ENCODE measurements at places on chromosomes 2 and 18.

- DNase-seq = no peak
Measured at GRCh38 chr2:7758073-7758759, 841.0 kb downstream of the RNF144A start.

GRCh38 chr2:151975460-151976414 is 123.1 kb downstream of the CACNB4 start:
- DNase-seq = no peak

- no peak for DNase-seq
Measured at GRCh38 chr18:47928466-47928865, 2.0 kb downstream of the SMAD2 start.

- no peak for DNase-seq
Measured at GRCh38 chr2:82330155-82330554, 2025.6 kb upstream of the LRRTM1 start.

GRCh38 chr2:168314236-168314635 is 66.8 kb upstream of the STK39 start:
- DNase-seq = no peak

DNA sequence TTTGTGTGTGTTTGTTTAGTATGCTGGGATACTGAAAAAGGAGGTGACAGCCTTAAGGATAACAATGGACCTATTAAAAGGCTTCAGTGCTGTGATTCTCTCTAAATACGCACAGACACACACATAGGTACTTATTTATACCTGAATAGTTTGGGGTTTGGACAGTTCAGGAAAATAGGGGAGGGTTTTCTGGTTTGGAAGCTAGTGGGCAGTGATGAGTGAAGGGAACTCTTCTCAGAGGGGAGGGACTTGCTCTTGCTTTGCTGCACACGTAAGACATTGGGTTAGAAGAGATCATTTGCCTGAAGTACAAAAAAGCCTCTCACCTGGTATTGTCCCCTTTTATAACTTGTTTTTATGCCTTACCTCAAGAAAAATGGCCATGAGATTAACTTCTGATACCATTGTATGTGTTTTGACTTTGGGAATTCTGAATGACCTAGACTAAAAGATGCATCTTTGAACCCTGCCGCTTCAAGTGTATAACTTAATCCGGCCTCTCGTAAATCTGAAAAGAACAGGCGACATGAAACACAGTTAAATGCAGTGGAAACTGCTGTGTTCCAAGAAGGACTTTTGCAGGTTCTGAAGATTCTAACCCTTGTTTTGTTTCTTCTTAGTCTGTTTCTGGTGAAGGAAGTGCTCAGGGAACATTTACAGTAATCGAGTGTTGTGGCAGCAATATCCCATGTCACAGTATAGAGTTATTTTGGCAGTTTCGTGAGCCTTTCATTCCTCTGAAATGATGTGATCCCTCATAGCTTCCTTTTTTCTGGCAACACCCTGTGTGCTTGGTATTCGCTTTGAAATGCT is 2.5 kb downstream of the CRIM1 start:
- DNase-seq = no peak

DNA sequence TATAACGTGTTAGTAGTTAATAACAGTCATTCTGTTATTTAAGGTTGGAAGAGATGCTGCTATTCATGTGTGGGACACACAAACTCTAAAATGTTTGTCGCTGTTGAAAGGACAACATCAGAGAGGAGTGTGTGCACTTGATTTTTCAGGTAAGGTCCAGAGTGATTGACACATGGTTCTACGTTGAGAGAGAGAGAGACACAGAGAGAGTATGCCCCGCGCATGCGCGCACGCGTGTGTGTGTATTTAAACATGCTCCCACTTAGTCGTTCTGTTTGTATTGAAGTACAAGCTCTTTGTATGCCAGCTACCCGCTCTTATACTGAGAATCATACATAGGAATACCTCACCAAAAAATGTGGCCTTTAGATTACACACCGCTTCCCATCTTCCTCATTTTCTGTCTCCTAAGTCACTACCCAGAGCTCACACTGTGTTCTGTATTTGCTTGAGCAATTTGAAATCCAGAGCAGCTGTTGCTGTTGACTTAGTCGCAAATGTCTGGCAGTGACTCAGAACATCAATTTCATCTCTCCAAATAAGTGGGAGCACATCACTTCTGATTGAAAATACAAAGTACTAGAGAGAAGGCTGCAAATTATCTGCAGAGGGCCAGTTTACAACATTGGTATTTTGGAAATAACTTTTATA is 148.1 kb downstream of the EML6 start:
- DNase-seq = peak; percentile 100

GRCh38 chr2:44470151-44470550 is 108.4 kb downstream of the CAMKMT start:
- DNase-seq = no peak

DNA sequence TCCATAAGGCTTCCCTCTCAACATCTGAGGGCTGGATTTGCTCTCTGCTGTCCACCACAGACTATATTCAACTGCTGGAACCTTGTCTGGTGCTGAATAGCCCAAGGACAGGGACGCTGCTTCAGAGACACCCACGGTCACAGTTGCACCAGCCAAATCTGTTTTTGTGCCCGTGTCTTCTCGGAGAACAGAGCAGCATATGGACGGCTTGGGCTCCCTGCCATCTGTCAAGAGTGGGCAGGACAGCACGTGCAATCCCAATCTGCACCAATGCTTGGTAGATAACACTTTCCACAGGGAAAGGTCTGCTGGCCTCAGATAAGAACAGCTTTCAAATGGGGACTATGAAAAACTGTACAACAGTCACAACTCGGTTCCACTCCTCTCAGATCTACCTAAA is 466.1 kb downstream of the TGIF1 start:
- DNase-seq = no peak

DNA sequence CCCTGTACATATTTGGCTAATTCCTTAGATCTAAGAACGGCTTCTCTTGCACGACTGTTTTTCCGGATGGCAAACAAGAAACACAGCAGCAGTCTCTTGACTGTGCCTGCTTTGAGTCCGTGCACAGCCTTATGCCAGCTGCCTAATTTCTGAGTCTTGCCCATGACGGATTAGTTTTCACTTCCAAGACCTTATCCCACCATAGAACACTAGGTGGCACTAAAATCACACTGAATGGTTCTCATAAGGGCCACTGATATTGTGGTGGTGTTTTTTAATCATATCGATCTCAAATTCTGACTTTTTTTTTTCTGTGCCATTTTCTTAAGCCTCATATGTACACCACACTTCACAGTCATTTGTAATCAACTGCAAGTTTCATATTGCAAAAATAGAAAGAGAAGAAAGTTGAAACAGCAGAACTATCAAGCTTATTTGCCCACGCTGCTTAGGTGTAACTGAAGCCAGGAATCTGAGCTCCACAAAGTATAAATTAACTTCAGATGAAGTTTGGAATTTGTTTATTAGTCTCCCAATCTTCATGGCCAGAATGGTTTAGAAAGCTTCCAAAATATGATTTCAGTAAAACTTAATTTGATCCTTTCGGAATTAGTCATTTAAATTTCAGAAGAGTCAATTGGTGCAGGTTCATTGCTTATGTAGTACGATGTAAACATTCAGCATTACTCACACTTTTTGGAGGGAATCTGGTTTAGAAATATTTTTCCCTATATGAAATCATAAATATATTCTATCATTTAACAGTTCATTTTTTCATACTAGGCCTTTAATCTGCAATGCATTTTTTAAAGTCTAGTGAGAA is 45.5 kb upstream of the SCN7A start:
- peak; percentile 40 for DNase-seq

DNA sequence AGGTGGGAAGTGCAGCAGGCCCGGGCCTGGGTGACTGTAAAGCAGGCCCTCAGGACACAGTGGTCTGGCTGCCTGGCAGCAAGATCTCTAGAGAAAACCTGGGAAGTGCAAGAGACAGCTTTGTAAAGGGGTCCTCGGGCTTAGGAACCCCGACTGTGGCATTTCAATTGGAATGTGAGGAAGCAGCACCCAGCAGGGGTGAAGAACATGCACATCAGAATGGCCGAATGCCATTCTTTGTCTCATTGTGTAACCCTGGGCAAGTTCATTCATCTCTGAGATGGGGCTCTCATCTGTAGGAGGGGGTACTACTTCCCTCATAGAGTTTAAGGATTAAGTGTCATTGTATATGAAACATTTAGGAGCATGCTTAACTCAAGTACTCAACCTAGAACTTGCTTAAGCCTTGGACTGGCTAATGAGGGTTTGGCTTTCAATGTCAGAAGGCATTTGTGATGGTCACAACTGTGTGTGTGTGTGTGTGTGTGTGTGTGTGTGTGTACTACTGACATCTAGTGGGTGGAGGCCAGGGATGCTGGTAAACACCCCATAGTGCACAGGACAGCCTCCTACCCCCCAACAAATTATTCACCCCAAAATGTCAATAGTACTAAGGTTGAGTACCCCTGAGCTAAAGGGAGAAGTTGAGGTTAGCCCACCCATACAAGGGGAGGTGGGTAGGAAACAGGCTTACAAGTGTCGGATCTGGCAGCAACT is 29.3 kb downstream of the MEX3C start:
- no peak for DNase-seq

- no peak for DNase-seq
Measured at GRCh38 chr2:45643543-45644542, 7.6 kb upstream of the PRKCE start.

GRCh38 chr2:202555356-202555755 is 79.4 kb upstream of the FAM117B start:
- DNase-seq = no peak

GRCh38 chr18:50651334-50651733 is 91.4 kb downstream of the MAPK4 start:
- DNase-seq = no peak

DNA sequence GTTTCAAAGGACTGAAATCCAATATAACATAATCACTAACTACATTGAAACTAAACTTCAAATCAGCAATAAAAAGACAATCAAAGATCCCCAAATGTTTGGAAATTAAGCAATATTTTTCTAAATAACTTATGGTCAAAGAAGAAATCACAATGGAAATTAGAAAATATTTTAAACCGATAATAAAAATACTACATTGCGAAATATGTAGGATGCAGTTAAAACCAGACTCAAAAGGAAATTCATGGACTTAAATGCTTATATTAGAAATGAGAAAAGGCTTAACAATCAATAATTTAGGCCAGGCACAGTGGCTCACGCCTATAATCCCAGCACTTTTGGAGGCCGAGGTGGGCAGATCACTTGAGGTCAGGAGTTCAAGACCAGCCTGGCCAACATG is 79.0 kb upstream of the HAAO start:
- DNase-seq = no peak

DNA sequence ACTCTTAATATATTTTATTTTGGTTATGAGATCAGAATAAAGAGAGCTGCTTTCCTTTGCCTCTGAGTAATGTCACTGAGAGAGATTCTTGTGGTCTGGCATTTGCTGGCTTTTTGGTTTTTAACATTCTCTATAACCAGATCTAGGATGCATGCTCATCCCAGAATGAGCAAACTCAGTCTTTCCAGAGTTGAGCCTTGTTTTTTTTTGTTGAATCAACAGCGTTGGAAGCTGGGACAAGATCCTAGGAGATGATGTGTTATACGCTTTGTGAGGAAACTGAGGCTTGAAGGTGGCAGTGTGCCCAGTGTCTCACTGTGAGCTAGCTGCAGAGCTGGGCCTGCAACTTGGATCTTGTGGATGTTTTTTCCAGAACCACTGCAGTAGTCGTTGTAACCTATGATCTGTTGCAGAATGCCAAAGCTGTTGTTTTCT is 19.5 kb downstream of the MYO1B start:
- no peak for DNase-seq

GRCh38 chr2:30127016-30127893 is 19.6 kb upstream of the YPEL5 start:
- DNase-seq = no peak

Measured in SHP77 treated with DMSO at 0.1 percent for 48 hours (cell line).